ENCODE measurements at places on chromosomes 3 and 15.
A peak's percentile ranks its signal among the peaks of the same experiment; 100 is the strongest.

DNA sequence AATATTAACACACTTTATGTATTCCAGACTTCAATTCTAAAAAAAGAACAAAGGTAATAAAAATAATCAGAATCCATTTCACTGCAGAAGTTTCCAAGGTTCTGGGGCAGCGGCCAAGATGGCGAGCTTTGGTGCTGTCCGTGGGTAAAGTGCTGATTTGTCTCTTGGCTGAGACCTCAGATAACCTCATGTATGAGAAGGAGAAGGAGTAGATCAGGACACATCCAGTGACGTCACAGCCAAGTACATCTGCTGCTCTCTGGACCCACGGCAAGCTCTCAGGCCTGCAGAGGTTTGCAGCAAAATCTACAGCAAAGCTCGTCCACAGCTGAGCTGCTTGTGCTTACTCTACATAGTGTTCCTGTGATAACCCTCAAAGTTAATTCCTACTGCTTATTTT lies 165.7 kb downstream of the MAGI1 start:
- no peak for DNase-seq

GRCh38 chr15:74780523-74781430 lies 1.1 kb upstream of the CSK start:
- peak; percentile 55 for DNase-seq

GRCh38 chr3:151383956-151384355 lies 597 bp downstream of the P2RY12 start:
- DNase-seq = no peak

DNA sequence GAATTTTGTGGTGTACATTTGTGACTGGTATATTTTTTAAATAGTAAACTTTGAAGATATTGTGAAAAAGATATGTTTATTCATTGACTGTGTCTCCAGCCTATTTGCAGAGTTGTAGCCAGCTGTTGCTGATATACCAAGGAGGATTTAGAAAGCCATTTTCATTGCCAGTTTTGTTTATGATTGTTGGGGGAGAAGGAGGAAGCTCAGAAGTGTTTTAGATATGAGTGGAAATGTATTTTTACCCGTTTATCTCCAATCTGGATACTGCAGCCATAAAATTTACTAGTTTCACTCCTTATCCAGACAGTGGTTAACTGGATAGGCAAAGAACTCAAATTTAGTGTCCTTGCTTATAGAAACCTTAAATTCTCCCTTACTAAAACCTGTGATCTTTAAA lies 18.8 kb downstream of the ATP11B start:
- no peak for DNase-seq
